ENCODE measurements at places on chromosomes 13 and 19.

- DNase-seq: no peak
Observed at GRCh38 chr13:79560954-79561353, 80.0 kb downstream of the NDFIP2 start.

GRCh38 chr13:93806861-93807260 lies 580.3 kb downstream of the GPC6 start:
- no peak for DNase-seq

GRCh38 chr13:88800505-88800904 lies 1129.3 kb downstream of the SLITRK5 start:
- no peak for DNase-seq

DNA sequence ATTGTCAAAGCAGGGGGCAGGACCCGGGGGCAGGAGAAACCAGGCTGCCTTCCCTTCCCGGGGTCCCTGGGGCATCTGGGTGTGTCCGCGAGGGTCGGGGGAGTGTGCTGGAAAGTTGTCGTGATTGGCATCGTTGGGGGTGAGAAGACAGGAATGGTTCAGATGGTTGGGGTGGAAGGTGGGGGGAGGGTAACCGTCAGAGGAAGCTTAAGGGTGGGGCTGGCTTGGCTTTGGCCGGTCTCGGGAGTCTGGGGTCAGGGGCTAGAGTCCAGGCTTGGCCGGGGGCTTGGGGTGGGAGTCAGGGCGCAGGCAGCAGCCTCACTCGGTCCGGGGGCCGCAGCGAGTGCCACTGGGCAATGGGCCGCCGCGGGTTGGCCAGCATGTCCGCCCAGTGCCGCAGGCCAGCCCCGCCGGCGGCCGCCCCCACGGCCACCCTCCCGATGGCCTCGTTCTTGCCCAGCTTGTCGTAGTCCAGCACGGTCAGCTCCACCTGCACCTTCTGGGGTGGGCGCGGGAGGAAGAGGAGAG lies 6.8 kb upstream of the DNAAF3 start:
- DNase-seq: no peak

GRCh38 chr13:94248454-94249228 lies 230.8 kb downstream of the DCT start:
- no peak for DNase-seq

DNA sequence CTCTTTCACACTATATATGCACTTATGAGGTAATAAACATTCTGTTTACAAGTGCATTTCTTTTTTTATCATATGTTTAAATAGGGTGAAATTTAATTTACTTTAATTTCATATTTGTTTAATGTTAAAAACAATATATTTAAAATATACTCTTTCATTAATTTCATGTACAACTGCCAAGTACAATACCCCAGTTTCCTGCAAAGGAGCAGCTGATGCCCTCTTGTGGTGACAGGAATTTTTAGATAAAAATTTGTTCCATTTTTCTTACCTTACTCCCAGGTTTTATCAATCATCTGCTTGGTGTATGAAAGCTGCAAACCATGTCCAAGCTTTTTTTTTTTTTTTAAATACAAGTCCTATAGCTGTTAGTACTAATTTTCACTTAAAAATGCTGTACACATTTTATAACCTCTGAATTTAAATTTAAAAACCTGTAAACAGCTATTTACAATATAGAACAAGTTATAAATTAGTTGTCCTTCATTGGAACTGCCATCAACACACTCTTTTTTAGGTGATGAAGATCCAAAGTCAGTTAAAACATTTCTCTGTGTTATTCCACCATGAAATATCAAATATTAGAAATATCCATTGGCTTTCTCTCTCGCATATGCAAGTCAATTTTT lies 4.9 kb downstream of the PCDH20 start:
- no peak for DNase-seq

All from vagina (tissue), 2 donors.